Stimulated activated CD8-positive, alpha-beta memory T cell treated with anti-CD3 and anti-CD28 coated beads, Interleukin-4, amount 100 ng/mL, for 4 hours (primary cell): ENCODE measurements at places on chromosomes 1 and 21.

GRCh38 chr1:1420654-1421141 is 378 bp downstream of the ANKRD65 start:
- DNase-seq, result no peak

GRCh38 chr21:42443876-42444744 is 40.4 kb downstream of the UBASH3A start:
- DNase-seq, result no peak

DNA sequence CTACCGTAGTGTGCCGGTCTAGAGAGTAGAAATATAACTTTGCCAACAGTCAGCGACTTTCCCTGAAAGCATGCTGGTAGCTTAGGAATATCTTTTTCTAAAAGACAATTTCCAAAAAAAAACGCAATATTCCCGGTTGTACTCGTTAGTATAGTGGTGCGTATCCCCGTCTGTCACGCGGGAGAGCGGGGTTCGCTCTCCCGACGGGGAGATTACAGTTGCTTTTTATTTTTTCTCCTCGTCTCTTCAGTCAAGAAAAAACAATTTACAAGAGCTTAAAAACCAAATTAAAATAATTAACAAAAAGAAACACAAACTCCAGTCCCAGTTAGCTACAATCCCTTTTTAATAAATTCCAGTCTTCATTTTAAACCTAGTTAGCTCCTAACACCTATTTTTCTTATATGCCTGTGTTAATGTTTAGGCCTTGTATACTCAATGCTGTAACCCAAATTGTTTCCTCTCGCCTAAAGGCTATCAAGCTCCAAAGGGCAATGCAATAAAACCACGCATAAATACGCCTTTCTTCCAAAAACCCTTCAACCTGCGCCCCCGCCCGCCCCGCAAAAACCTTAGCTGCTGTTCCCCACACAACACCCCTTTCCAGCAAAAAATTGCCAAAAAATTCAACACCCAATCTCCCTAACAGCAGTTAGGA is 7.8 kb downstream of the HSPA6 start:
- DNase-seq, result no peak

- DNase-seq, result no peak
Observed at GRCh38 chr1:171160211-171160610, 24.9 kb upstream of the FMO2 start.

DNA sequence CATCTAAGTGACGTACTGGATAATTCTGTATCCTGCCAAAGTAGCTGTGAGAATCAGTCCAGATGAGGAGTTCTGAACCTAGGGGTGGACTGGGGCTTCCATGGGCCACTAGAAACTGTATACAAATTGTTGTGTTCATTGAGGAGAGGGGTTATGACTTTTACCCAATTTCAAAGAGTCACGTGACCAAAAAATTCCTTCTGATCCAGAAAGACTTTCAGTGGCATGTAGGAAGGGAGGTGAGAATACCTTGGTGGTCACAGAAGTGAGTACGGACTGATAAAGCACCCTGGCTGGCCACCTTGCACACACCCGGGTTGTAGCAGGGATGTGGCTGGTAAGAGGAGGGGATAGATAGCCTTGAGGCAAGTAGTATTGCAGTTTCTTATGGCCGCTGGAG is 60.4 kb downstream of the BCAR3 start:
- DNase-seq, result no peak

DNA sequence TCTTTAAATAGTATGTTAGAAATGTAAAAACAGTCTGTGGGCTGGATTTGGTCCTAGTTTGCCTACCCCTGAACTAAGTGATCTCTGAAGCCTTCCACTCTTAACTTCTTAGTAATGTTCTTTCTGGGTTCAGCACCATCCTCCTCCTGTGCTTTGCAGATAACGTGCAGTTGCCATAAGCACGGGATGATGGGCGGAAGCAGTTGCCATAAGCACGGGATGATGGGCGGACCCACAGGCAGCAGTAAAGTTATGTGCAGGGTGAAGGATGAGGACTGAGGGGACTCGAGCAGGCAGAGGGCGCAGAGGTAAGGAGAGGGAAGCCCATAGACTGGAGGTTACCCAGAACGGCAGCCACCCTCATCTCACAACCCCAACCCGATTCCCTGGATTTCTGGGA is 25.6 kb downstream of the GPA33 start:
- no peak for DNase-seq

DNA sequence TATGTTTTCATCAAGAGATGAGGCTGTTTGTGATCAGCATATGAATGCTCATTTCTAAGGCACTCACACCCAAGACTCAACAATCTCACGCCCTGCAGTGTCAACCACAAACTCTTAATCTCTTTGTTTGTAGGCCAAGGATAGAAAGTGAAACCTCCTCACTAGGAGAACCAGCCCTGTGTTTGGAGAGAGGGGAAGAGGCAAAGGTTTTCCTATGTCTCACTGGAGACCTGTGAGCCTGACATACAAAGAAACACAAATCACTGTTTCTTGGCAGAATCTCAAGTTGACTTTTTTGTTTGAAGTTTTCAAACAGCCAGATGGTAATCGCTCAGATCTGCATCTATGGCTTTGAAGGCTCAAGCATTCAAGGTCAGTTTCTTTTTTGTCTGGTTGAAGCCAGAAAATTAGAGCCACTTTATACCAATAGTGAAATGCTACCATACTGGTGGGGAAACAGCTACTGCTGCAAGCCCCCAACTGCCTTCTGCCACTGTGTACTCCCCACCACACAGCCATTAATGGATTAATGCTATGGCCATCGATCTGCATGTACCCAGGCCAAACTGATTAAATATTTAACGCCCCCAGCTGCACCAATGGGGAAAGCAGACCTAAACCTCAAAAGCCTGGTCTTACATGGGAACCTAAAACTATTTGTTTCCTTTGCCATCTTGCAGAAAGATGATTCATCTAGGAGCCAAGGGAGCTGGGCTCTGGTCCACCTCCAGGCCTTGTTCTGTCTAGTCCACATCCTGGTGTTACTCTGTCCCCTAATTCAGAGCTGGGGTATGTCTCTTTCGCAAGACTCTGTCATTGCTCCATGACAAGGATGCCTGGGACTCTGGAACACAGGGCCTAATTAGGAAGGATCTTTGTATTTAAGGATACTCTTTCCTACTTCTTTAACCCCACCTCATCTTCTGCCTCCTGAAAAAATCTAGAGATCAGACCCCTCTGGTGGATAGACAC is 16.3 kb downstream of the PDZK1 start:
- peak; percentile 12 for DNase-seq

DNA sequence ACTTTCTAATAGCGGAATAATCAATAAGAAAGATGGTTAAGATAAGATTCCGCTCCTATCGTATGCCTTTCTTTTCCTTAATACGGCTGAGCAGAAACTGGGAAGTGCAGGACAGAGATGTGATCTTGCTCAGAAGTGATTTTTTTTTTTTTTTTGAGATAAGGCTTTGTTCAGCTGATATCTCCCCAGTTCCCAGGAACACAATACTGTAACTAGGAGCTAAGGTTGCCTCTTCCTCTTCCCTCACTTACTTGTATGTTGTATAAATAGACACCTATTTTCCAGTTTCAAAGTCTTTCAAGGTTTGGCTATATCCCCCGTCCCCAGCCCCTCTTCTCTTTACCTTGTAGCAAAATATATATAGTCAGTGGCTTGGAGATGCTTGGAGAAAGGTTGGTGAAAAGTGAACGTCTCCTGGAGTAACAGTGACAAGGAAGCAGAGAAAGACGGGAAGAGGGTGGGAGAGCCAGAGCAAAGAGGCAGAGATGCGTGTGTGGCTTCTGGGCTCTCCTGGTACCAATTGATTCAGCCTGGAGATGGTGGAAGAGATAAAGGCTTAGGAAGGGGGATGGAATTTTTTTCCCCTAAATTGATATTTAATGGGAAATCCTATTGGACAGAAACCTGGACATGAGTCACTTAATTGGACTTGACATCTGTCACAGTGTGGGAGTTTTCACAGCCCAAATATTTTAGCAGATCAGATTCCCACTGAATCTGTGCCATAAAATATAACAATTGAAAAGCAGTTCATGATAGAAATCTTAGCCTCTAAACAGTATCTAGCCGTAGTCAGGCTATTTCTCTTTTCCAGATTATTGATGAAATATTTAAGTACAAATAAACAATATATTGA is at the start of gene NHLH2:
TSS of gene NHLH2 (minus strand) at position 522 of the 856 bp plus-strand sequence. CDS start 2,754 bp downstream, outside the sequence.
- no peak for DNase-seq

GRCh38 chr1:178961331-178961730 is 64.4 kb upstream of the FAM20B start:
- DNase-seq, result no peak

DNA sequence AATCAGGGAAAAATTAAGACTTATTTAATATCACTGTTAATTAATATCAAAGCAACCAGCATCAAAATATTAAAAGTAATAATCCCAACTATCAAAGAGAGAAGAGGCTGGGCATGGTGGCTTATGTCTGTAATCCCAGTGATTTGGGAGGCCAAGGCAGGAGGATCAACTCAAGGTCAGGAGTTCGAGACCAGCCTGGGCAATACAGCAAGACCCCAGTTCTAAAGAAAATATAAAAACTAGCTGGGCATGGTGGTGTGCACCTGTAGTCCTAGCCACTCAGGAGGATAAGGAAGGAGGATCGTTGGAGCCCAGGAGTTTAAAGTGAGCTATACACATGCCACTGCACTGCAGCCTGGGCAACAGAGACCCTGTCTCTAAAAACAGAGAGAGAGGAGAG is 43.2 kb downstream of the AHCTF1 start:
- no peak for DNase-seq

DNA sequence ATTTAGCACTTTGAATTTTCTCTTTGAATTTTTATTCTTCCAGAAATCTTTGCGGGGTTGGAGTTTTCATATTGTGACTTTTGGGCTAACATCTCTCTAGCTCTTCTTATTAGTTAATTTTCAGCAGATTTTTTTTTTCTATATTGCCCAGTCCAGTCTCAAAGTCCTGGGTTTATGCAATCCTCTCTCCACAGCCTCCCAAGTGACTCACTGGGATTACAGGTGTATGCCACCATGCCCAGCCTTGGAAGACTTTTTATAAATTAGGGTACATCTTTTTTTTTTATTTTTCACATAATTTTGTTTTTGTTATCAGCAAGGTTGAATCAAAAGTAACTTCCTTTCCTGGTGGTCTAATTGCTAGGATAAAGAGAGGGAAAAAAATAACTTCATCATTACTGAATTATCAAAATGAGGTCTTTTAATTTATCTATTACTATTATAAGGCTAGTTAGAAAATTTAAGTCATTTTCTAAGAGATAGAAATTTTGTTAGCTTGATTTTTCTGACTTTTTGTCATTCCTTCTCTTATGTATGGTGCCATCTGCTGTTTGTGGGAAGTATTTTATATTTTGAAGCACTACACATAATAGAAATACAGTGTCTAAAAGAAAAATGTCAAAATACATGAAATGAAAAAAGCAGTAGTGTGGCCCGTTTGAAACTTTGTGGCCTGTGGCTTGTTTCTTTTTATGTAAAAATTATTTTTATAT is 273.4 kb upstream of the CACYBP start:
- no peak for DNase-seq

DNA sequence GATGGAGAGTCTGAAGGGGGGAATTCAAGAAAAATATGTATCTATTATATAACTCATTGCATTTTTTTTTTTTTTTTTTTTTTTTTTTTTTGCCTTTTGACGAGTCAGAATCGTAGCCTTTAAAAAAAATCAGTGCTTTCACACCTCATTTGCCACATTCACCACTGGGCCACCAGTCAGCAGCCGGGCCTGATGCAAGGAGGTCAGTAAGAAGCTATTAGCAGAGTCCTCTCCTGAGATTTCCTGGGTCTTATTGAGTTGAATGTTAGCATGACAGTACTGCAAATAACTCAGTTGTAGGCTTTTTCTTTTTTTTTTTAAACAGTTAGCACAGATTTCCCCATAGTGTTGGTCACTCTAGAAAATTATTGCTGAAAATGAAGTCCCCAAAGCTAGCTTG is 139.8 kb downstream of the SPATA17 start:
- no peak for DNase-seq

DNA sequence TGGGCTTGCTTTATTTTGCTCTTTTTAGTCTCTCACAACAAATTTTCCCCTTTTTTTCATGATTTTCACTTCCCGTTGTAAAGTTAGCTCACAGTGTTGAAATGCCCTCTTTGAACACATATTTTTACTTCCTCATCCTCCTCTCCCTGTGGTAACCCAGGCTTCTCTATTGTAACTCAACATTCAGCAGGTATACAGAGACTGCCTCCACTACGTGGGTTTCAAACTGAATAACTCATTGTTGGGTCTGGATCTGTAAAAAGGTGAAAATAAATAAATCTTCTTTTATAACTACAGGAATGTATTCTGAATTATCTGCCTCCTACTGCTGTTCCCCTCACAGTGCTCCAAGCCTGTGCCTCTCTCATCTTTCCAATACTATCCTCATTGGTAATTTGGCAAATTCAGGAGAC is 166.4 kb downstream of the RUNX1 start:
- DNase-seq, result no peak

GRCh38 chr1:243924588-243925349 is 74.7 kb upstream of the AKT3 start:
- no peak for DNase-seq

DNA sequence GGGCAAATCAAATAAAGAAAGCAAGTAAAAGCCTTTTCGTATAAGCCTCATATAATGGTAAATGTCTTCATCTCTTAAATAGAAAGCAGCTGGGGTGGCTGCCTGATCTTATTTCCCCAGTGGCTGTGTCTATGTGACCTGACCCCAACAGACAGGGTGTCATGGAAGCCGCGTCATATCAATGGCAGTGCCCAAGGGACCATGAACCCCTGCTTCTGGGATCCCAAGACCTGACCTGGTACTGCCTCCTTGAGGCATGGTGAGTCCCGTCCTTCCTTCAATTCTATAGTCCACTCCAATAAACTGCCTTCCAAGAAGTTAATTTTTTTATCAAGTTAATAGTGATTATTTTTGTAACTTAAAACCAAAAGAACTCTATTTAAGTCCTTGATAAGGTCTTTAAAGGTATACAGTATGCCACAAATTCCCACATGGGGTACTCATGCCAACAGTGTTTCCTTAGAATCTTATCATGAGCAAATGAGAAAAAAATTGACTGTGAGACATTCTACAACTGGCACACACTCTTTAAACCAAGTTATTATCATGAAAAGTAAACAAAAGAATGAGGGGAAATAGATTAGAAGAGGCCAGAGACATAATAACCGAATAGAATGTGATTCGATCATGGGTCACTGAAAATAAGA is 104.6 kb downstream of the ADSS2 start:
- no peak for DNase-seq

GRCh38 chr1:92886886-92887419 is 55.1 kb downstream of the RPL5 start:
- DNase-seq, result no peak
